ENCODE measurements at places on chromosomes 1 and 21. TPM values are rescaled to one million over a fixed set of nuclear protein-coding genes. Genes with fewer than 3 reads are reported as not detected.

DNA sequence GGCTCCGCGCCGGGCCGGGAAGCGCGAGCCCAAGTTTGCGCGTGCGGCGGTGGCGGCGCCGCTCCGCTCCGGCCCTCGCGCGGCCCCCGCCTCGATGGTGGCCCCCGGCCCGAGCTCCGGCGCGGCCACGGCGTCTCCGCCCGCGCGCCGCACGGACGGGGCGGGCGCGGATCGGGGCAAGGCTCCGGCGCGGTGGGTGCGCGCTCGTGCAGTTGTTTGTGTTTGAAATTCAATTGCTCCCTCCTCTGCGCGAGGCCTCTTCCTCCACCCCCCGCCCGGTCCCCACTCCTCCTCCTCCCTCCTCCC, at the start of gene HDGF:
Gene HDGF (minus strand): TSS at position 225 of the 306 bp plus-strand sequence. CDS start 246 bp downstream, outside the sequence.
- DNase-seq, result no peak

DNA sequence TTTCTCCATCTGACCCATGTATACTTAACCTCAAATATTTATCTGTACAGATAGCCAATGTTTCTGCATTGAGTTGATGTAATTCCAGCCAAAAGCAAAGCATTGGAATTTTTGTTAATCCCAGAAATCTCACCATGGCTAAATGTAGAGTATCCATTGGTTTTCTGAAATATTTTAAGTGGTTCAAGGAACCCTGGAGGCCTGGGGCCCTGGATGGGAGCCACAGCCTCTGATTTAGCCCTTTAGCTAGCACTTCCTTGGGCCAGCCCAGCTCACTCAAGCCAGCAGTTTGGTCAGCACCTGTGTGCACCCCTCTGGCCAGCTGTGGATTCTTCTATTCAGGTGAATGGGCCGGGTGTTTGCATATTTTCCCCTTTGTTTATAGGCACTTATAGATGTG, 18.8 kb upstream of the EPS8L3 start:
- no peak for DNase-seq

DNA sequence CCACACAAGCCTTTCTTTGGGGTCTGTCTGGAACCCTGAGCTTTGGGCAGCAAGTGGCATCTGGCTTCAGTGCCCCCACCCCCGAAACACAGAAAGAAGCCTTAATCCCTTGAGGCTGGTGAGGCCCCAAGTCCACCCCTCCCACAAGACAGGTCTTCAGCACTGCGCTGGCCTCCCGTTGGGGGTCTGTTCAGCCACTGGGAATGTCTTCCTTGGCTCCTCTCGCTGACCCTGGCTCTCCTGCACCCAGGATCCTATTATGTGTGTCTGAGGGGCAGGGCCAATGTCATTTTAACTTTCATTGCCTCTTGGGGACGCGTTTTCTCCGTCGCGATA, 26.9 kb downstream of the ATP8B2 start:
- no peak for DNase-seq

GRCh38 chr1:71343686-71344416, 263.0 kb upstream of the ZRANB2 start:
- DNase-seq, result no peak

GRCh38 chr1:55368698-55369097, 153.5 kb upstream of the USP24 start:
- no peak for DNase-seq

GRCh38 chr1:27561124-27561899, 42.6 kb downstream of the AHDC1 start:
- no peak for DNase-seq

DNA sequence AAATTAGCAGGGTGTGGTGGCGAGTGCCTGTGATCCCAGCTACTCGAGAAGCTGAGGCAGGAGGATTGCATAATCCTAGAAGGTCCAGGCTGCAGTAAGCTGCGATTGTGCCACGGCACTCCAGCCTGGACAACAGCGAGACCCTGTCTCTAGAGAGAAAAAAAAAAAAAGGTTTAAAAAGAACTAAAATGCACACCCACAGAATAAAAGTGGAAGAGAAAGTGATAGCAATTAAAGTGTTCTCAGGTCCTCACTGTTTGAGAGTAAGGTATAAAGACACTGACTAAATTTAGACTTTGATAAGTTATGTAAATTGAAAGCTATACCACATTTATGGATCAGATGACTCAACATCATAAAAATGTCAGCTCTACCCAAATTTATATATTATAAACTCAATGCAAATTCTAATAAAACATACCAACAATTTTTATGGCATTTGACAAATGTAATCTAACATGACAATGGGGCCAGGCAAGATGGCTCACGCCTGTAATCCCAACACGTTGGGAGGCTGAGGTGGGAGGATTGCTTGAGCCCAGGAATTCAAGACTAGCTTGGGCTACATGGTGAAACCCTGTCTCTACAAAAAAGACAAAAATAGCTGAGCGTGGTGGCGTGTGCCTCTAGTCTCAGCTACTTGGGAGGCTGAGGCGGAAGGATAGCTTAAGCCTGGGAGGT, 11.8 kb downstream of the ZBTB17 start:
- DNase-seq, result no peak

DNA sequence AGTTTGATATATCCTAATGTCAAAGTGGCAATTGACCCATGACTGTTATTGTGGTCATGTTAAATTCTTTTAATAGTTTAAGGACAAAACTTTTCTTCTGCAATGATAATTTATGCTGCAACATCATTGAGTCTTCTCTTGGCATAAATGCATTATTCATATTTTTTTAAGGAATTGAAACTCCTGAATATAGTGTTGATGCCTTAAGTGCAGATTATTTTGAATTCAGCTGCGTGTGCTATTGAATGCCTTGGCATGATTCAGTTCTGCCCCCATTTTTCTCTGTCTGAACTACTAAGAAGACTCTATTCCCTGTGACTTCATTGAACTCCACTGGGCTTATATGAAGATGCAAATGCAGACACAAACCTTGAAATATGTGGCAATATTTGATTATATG, 22.6 kb upstream of the NOS1AP start:
- DNase-seq, result no peak

DNA sequence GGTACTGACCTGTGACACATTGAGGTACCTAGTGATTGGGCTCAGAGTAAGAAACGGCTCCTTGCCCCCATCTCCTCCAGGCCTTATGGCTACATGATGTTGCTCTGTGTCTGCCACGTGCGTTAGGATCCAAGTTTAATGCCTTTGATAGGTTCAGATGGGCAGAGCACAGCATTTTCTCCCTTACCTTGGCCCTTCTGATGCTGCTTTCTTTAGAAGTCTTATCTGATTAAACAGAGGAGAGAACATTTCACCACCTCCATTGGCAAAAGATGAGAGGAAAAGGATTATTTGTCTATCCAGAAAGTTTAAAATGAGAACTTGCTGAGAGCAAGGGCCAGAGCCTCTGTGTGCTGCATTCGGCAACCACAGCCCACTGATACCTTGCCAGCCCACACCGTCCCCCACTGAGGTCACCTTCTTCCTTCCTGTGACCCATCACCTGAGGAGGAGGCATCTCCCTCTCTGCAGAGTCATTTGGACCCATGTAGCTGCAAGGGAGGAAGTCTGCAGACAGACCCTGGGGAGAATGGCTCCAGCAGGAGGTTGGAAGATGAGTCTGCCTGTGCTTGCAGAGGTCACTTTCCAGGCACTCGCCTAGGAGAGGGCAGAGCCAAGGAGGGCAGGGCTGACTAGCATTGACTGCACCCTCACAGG, 16.7 kb downstream of the SHISA4 start:
- no peak for DNase-seq

DNA sequence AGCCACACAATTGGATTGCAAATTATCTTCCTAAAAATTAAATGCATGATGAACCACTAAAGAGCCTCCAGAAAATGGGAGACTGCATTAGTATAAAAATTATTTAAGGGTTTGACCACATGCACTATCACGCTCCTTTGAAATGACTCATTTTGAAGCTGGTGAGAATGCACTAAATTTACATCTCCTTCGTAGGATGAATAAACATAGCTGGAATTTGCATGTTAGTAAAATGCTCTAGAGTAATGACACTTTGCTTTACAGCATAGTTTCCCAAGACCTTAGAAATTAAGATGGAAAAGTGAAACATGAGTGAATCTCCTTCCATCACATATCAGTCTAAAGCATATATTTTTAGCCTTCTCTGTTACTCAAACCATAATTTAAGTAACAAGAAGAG, 2.4 kb downstream of the PLPPR4 start:
- no peak for DNase-seq

- DNase-seq, result no peak
Measured at GRCh38 chr1:173440430-173440829, 36.7 kb upstream of the PRDX6 start.

DNA sequence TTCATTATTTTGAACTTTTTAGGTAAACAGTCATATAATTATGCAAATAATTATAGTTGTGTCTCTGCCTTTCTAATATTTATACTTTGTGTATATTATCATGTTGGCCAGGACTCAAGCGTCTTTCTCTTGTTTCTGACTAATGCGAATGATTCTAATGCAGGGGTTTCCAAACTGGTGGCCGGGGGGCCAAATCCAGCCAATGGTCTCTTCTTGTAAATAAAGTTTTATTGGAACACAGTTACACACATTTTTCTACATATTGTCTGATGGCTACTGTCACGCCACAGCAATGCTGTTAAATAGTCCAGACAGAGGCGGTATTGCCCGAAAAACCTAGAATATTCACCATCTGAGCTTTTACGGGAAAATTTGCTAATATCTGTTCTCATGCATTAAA, 8.9 kb upstream of the POFUT2 start:
- DNase-seq, result no peak

DNA sequence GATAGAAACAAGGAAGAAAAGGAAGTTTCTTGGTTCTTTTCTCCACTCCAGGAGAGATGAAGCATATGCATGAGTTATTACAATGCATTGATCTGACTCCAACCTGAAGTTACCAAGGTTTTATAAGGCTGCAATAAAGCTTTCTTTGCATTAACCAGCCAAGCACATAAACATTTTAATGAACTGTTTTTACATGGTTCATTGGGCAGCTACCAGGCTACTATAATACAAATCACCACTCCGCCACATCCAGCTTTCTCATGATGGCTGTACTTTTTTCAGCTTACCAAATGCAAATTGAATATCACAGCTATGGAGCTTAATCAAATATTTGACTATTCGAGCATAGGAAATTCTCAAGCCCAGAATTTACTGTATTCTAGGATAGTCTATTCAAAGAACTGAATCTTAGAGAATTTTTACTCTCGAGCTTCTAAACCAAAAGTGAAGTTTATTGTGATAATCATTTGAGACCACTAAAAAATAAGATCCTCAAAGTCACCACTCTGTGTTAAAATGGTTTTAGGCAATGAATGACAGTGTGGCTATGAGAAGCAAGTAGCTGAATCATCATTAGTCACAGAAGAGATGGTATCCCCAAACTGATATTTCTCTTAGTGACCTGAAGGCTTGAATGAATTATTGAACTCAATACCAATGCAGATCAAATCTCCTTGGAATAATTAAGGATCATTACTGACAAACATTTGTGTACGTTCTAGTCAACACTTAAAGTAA, 58.6 kb upstream of the ZNF281 start:
- peak; percentile 59 for DNase-seq

S100A14 gene
- 52.3 TPM for total RNA-seq

ST6GALNAC5 gene
- total RNA-seq, result 0.80 TPM

NBPF10 gene
- 1.0 TPM for total RNA-seq

PAQR6 gene
- total RNA-seq, result not detected

SGIP1 gene
- total RNA-seq, result 6.1 TPM

ZNF692 gene
- total RNA-seq, result 9.4 TPM

RHD gene
- total RNA-seq, result not detected

NBPF4 gene
- total RNA-seq, result not detected

FAAH gene
- 16.1 TPM for total RNA-seq

OR6K3 gene
- total RNA-seq, result not detected

PLD5 gene
- 2.1 TPM for total RNA-seq

Data from renal cortical epithelial cell (primary cell).